ENCODE measurements at places on chromosomes 12 and 14. TPM values are rescaled to one million over a fixed set of nuclear protein-coding genes. Genes with fewer than 3 reads are reported as not detected.

Gene CABP1
- polyA plus RNA-seq, result 3.0 TPM

Gene TMTC3
- 2.1 TPM for polyA plus RNA-seq

Gene KRT77
- not detected for polyA plus RNA-seq

Gene GPR135
- polyA plus RNA-seq, result 1.5 TPM

Gene CLEC4E
- 1.9 TPM for polyA plus RNA-seq

All from right cardiac atrium (tissue), 5 donors.